NCI-H526 treated with DMSO at 0.1 percent for 48 hours (cell line): ENCODE measurements at places on chromosomes 13 and 19.

GRCh38 chr19:15236886-15237285, 4.6 kb upstream of the EPHX3 start:
- DNase-seq: no peak

GRCh38 chr13:94173312-94173854, 306.1 kb downstream of the DCT start:
- no peak for DNase-seq

DNA sequence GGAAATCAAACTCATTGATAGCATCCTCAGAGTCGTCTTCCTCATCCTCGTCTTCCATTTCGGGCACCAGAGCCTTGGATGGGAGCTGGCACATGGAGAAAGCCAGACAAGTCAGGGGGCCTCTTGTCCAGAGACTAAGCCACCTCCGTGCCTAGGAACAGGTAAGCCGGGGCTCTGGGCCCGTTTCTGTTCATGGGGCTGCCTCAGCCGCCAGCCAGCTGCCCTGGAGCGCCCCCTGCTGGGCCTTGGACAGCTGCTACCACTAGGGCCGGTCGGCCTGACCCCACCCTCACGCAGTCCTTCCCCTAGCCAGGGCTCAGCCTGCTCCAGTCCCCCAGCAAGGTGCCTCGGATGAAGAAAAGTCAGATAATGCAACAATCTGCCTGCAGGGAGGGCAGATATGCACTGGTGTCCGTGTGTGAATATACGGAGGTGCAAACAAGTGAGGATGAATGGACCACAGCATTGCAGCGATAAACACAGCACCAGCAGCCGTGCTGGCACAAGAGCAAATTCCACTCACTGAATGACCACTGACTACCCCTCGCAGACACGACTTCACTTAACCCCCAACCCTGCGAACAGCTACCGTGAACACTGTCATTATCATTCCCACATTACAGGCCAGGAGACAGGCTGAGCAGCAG, 11.9 kb upstream of the PRKD2 start:
- no peak for DNase-seq

DNA sequence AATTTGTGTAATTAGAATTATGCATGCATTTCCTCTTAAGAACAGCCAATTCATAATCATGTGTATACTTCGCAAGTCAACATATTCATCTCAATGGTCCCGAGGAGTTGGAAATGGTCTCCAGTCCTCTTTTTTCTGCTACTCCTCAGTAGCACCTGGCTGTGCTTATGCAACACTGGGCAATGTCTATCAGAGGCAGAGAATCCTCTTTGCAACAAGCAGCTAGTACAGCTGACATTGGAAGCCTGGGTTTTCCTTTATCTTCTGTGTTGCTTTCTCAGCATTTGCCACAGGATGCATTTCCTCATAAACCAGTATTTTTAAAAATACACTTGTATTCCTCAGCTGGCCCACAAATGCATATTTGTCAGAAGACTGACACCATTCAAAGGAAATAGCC, 405.3 kb upstream of the GPC6 start:
- no peak for DNase-seq

DNA sequence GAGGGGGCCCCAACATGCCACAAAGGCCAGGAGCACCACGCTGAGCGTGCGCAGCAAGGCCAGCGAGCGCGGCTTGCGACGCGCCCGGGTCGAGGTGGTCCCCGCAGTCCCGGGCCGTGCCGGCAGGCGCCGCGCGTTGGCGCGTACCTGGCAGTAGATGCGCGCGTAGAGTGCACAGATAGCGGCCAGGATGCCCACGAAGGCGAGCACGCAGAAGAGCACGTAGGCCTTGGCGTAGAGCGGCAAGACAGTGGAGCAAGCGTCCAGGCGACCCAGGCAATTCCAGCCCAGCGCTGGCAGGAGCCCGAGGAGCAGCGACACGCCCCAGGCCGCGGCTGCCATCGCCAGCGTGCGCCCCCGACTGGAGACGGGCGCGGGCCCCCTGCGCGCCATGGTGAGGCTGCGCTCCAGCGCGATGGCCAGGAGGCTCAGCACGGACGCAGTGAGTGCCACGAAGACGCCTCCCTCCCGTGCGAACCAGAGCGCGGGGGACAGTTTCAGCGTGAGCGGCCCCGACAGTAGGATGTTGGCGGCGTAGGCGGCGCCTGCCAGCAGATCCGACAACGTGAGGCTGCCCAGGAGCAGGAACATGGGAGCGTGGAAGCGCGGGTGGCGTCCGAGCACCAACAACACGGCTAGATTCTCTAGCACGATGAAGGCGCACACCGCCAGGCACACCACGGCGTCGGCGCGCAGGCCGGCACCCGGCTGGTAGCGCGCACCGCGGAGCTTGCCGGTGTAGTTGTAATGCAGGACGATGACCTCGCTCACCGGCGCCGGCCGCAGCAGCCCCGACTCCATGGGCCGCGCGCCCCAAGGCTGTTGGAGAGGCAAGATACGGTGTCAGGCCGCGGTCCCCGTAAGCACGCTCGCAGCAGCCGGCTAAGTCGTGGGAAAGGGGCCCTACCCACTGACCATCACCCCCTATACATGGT, 2.8 kb downstream of the S1PR5 start:
- no peak for DNase-seq

DNA sequence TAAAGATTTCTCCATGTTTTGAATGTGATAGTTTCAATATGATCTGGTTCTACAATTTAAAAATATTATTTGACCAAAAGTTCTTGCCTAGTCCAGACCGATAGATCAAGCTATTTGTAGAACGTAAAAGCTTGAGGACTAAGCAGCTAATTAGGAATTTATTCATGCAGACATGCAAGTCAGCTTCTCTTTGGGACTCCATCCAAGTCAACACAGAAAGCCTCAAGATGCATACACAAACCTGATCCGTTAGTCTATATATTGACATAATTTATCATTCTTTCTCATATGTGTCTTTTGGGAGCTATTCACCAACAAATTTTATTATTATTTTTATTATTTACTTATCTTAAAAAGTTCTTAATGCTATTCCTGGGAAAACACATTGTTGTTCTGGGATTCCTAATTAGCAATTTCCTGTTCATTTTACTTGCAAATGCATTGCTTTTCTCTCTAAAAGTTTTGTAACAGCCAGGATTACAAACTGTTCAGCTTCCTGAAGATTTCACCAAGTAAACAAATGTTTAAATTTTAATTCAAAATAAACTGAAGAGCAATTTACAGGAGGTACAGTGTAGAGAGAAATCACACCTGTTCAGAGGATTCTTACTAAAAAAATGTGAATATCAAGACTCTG, 375.3 kb downstream of the GPC5 start:
- DNase-seq: no peak

- DNase-seq: peak; percentile 72
These were observed 17.9 kb downstream of the BRSK1 start for GRCh38 chr19:55301459-55302317.

- DNase-seq: no peak
These were observed 8.1 kb upstream of the MUC16 start for GRCh38 chr19:9018163-9018875.

DNA sequence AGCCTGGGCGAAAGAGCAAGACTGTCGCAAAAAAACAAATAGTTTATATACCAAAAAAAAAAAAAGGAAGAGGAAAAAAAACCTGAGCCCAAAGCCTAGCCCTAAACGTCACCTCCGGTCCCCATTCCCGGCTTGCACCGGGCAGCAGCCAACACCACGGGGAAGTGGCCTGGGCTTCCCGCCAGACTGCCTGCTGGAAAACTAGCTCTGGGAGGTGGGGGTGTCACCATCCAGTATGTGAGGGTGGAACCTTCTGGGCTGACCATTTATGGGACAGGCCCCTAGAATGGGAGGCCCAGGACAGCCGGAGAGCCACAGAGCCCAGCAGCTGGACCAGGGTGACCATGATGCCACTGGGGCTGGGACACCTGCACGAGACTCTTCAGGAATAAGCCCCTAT, 37.3 kb downstream of the IL12RB1 start:
- no peak for DNase-seq

DNA sequence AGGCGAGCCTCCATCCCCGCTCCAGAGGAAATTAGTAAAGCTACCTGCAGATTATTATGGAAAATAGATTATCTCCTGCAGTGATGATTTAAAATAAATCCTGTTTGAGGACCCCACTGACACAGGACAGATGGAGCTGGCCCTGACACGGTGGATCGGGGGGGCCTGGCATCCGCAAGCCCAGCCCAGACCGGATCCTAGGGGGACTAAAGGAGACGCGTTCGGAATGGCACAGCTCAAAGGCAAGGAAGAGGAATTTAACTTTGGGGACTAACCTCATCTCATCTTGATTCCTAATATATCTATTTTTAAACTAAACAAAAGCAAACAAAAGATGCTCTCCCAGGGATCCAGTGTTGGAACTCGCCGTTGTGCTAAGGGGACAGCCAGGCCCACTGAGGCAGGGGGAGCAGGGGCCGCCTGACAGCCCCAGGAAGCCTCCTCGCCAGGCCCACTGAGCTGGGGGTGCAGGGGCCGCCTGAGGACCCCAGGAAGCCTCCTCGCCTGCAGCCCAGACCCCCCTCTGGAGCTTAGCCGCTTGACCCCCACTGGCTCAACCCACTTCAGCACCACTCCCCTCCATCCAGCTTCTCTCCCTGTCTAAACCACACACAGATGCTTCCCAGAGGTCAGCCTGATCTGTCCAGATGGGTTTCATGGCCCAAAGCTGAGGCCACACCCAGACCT, 78.6 kb downstream of the SPACA7 start:
- DNase-seq: no peak

DNA sequence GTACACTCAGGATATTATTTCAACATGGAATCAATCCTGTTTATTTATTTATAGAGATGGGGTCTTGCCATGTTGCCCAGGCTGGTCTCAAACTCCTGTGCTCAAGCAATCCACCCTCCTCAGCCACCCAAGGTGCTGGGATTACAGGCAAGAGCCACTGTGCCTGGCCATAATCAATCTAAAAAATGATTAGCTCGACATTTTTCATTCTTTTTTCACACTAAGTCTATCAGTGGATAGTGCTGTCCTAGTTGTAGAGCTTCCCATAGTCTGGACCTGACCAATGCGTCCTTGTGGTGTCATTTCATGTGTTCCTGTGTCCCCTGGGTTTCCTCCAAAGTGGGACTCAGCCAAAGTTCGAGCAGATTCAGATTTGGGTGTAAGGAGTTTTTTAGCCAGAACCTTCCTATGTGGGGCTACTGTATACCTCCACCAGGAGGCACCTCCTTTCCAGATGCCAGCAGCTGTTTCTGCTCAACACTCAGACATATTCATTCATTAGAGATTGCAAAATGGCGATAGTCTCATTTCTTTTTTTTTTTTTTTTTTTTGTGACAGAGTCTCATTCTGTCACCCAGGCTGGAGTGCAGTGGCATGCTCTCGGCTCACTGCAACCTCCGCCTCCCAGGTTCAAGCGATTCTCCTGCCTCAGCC, 61.1 kb downstream of the MAP4K1 start:
- no peak for DNase-seq

- DNase-seq: no peak
These were observed 25.7 kb downstream of the TLE6 start for GRCh38 chr19:3003046-3003445.

DNA sequence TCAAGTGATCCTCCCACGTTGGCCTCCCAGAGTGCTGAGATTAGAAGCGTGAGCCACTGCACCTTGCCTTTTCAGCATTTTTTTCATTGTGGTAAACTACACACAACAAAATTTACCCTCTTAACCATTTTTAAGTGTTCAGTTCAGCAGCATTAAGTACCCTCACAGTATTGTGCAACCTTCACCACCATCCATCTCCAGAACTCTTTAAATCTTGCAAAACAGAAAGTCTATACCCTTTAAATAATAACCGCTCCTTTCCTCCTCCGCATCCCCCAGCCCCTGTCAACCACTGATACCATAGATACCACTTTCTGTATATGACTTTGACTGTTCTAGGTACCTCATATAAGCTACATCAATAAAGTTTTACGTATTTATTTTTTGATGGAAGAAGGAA, 20.8 kb upstream of the CASP14 start:
- no peak for DNase-seq

- DNase-seq: no peak
These were observed 1556.2 kb downstream of the SLITRK5 start for GRCh38 chr13:89227356-89227755.

DNA sequence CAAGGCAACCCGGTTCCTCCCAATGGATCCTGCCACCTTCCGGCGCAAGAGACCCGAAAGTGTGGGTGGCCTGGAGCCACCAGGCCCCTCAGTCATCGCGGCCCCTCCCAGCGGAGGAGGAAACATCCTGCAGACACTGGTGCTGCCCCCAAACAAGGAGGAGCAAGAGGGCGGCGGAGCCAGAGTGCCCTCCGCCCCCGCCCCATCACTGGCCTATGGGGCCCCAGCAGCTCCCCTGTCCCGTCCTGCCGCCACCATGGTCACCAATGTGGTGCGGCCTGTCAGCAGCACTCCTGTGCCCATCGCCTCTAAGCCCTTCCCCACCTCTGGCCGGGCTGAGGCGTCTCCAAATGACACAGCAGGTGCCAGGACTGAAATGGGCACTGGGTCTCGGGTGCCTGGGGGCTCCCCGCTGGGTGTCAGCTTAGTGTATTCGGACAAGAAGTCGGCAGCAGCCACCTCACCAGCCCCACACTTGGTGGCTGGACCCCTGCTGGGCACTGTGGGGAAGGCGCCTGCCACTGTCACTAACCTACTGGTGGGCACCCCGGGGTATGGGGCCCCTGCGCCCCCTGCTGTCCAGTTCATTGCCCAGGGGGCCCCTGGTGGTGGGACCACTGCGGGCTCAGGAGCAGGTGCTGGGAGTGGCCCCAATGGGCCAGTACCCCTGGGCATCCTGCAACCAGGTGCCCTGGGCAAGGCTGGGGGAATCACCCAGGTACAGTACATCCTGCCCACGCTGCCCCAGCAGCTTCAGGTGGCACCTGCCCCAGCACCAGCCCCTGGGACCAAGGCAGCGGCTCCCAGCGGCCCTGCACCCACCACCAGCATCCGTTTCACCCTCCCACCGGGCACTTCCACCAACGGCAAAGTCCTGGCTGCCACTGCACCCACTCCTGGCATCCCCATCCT, 11.2 kb upstream of the PRR19 start:
- DNase-seq: no peak

DNA sequence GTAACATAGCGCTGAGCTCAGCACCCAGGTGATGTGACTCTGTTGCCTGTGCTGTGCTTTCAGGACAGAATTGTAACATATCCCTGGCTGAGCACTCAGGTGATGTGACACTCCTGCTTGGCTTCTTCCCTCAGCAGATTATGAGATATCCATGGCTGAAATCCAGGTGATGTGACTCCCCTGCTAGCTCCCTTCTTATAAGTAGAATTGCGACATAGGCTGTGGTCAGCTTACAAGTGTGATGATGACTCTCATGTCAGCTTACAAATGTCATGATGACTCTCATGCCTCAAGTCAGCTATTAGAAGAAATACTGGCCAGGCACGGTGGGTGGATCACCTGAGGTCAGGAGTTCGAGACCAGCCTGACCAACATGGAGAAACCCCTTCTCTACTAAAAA, 14.3 kb upstream of the ZNF429 start:
- DNase-seq: no peak

DNA sequence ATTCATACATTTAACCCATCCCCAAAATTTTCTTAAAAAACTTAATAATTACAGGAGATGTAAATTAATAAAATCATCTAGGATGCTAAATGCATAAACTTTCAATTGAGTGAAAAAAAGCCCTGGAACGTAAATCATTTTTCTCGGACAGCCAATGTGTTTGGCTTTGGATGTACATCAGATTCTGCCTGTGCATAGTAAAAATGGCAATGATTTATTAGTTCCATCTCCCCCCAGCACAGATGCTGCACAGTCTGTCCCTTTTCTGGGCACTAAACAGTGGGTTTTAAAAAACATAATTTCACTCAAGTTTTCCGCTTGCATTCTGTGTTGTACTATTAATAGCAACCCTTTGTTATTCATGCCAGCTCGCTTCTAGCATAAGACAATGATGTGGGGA, 147.7 kb downstream of the TM9SF2 start:
- DNase-seq: no peak

GRCh38 chr13:110734561-110734960, 21.1 kb downstream of the ING1 start:
- no peak for DNase-seq

- no peak for DNase-seq
These were observed 173.0 kb downstream of the OLFM4 start for GRCh38 chr13:53201454-53202225.
